Fibroblast of lung (primary cell): ENCODE measurements at places on chromosomes 6 and 20. TPM values are rescaled to one million over a fixed set of nuclear protein-coding genes. Genes with fewer than 3 reads are reported as not detected.

Gene DEFB132
- not detected in 2 replicates for total RNA-seq

Gene ZC2HC1B
- not detected in 2 replicates for total RNA-seq

Gene ULBP3
- 6.2 and 10.2 TPM in 2 replicates for total RNA-seq

Gene MOCS1
- total RNA-seq, result 16.7 and 21.8 TPM in 2 replicates

Gene LY6G6F
- not detected in 2 replicates for total RNA-seq

Gene OR2J1
- not detected in 2 replicates for total RNA-seq

Gene BCAS1
- total RNA-seq, result under 0.01 and 0.17 TPM in 2 replicates

Gene FOXF2
- total RNA-seq, result 29.3 and 32.9 TPM in 2 replicates

Gene HRH3
- total RNA-seq, result not detected in 2 replicates

Gene ASIP
- total RNA-seq, result not detected in 2 replicates

Gene ZSCAN12
- total RNA-seq, result 8.2 and 9.6 TPM in 2 replicates

Gene BTNL2
- total RNA-seq, result not detected in 2 replicates

Gene C20orf202
- under 0.01 TPM in 1 of 2 replicates, not detected in the other for total RNA-seq

Gene ADGRF1
- total RNA-seq, result not detected in 2 replicates

Gene TGM2
- total RNA-seq, result 58.6 and 103 TPM in 2 replicates

Gene METTL24
- 2.6 TPM in 2 replicates for total RNA-seq

Gene SRMS
- not detected in 2 replicates for total RNA-seq

Gene SLC22A2
- total RNA-seq, result not detected in 2 replicates

Gene LY6G5C
- total RNA-seq, result 0.51 and 0.83 TPM in 2 replicates

Gene EMILIN3
- total RNA-seq, result 0.17 TPM in 1 of 2 replicates, not detected in the other

Gene PRSS16
- total RNA-seq, result not detected in 2 replicates

Gene ULBP2
- 1.0 and 1.8 TPM in 2 replicates for total RNA-seq
